Midbrain (tissue), 1 donor: ENCODE measurements at places on chromosomes 1 and 21.

DNA sequence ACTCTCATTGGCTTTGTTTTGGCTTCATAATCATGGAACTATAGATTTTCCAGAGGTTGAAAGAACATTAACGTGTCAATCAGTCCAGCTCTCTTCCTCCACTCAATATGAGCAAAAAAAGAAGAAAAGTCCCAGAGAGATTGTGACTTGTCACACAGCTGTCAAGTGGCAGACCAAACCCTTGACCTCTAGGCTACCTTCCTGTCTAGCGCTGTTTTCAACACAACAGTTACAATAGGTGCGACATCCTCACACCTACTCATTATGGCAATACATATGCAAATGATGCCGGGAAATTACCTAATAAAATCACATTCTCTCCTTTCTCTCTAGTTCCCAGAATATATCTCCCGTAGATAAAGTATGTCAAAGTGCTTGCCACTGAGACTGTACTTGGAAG is 1.1 kb downstream of the WARS2 start:
- no peak for DNase-seq

DNA sequence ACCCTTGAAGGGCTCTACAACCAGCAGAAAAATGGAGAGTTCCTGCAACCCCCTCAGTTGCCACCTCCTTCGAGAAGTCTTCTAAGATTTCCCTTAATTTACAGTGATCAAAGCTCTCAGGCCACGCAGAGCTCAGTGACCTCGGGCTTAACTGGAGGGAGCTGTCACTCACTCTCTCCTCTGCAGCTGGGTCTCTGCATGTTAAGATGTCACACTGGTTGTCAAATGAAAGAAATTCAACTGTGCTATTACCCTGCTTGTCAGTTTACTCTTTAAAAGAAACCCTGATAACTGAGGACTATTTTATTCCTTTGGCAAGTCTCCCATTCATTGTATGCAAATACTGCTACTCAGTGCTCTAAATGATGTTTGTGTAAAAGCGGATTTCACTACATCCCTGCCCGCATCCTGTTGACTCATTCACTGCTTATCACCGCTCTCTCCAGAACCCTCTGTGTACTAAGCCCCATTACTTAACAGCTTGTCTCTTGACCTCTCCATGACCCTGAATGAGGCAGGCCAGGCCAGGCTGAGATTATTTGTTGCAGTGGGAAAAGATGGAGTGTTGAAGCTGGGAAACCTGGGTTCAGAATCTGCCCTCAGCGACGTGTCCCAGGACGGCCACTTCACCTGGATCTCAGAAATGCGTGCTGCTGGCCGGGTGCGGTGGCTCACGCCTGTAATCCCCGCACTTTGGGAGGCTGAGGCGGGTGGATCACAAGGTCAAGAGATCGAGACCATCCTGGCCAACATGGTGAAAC is 13.7 kb downstream of the DHRS3 start:
- DNase-seq: no peak

GRCh38 chr1:178599087-178599486 is 86.2 kb downstream of the TEX35 start:
- no peak for DNase-seq

- no peak for DNase-seq
These were observed 13.9 kb upstream of the ACTA1 start for GRCh38 chr1:229447809-229448252.

DNA sequence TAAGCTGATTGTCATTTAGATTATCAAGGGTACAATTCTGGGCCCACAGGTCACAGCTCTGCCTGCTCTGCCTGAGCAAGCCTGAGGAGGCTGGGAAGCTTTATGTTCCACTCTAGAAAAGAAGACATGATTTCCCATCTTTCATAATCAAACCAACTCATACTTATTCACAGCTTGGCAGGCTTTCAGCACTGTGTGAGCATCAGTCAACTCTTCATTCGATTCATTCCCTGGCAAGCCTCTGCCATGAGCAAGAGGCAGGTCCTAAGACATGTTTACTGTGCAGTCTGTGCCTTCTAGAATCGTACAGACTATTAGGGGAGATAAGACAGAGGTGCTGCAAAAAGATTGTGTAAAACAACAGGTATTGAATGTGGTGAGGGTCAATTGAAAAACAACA is 24.5 kb upstream of the KIRREL1 start:
- no peak for DNase-seq

GRCh38 chr1:224182057-224182865 is 779 bp upstream of the DEGS1 start:
- no peak for DNase-seq

- DNase-seq: no peak
These were observed 335.0 kb upstream of the NFIA start for GRCh38 chr1:60747353-60747752.

DNA sequence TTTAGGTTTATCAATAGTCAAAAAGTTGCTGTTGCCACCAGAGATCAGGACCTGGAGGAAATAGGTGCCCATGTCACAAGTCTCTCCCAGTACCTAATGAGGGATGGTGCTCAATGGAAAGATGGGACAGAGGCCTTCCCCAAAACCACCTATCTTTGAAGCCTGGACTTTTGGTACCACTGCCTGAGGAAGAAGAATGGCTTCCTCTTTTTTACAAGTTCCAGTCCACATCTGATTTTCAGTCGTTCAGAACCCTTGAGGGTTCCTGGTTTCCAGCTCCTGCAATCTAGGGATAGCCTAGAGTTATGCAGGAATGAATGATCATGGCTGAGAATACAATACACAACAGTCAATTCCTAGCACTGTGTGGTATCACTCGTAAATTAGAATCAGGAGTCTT is 5.7 kb downstream of the CATSPERE start:
- DNase-seq: no peak

GRCh38 chr21:42424914-42425541 is 21.3 kb downstream of the UBASH3A start:
- no peak for DNase-seq

- DNase-seq: no peak
These were observed 51.7 kb downstream of the HSPG2 start for GRCh38 chr1:21885236-21886037.

DNA sequence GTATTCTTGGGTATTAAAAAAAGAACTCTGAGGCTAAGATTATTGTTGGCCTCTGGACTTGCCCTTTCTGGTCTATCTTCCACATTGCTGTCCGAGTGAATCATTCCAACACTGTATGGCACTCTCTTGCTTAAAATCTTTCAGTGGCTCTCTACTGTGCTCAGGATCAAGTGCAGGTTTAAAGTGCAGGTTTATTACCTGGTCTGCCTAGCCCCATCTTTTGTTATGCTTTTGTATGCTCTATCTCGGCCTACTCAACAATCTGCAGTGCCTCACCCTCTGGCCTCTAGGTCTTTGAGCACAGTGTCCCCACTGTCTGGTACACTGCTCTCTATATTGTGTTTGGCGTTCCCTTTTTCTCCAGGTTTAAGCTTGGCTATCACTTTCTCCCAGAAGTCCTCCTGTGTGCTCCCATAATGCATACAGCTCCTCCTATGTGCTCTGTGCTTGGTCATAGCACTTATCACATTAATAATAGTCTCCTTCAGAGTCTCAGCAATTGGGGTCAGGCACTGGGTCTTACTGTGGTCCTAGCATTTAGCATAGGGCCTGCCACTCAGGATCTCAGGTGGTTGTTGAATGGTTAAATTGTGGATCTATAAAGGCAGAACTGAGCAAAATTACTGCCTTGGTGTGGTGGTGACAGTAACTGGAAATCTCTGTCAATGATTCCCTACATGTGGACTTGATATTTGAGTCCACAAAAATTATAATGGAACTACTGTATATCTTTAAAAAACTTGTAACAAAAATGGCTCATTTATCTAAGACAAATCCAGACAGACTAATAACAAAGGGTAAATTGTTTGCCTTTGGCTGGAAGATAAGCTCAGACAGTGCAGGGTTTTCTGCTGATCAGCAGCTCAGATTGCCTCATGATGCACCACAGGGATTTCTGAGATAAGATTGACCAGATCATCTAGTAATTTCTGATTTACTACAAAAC is 10.6 kb upstream of the LDLRAD1 start:
- peak; percentile 33 for DNase-seq

DNA sequence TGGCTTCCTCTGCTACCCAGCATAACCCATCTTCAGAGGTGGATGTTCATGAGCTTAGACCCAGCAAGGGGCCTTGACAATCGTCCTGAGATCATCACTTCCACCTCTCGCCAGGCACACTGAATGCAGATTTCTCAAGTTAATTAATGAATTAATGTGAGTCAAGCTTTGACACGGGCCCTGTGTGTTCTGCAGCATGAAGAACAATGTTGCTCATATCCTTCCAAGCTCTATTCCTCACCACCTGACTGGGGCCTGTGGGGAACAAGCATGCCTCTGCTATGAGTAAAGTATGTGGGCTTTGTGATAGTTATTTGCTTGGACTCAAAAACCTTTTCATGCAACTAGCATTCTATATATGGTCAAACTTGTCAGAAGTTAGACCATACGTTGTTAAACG is 122.0 kb downstream of the SEC16B start:
- DNase-seq: no peak

DNA sequence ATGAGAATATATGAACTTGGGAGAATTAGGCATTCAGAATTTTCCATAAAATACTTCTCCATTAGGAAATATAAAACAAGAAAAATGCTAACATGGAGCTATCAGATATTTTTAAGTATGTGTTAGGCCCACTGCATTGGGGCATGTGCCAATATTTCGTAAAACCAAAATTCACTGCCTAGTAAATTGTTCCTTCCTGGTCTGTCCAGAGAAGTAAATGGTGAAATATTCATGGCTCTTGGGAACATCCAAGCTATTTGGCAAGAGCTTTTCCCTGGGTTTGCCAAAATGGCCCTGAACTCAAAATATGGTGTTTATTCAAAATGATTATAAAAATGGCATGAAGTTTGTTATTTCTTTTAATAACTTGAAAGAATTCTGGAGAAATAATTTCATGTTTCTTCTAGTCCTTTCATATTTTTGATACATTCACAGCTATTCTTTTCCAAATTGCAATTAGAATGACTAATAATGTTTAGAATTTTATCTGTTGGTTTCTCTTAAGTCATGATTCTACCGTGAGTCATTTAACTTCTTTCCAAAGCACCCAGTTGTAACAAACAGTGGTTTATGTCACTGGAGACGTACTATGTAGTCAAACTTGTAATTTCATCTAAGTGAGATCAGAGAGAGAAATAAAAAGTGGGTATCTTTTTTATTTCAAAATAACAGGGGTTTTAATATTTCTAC is 25.7 kb upstream of the SLC19A2 start:
- DNase-seq: no peak

DNA sequence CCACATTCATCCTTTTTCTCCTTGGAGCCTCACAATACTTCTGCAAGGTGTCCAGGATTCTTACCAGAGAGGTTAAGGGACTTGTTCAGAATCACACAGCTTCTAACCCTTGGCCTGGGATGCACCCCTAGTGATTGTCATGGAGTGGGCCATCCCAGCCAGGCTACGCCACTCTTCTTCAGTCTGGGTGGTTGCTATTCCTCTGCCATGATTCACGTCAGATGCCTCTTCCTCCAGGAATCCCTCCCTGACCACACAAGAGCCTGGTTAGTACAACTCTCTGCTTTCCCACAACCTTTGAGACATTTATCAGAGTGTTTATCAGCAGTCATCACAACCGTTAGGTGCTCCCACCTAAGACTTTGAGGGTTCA is 121.8 kb downstream of the EPHB2 start:
- DNase-seq: no peak

- no peak for DNase-seq
These were observed 293.3 kb upstream of the RUNX1 start for GRCh38 chr21:35342440-35342839.

DNA sequence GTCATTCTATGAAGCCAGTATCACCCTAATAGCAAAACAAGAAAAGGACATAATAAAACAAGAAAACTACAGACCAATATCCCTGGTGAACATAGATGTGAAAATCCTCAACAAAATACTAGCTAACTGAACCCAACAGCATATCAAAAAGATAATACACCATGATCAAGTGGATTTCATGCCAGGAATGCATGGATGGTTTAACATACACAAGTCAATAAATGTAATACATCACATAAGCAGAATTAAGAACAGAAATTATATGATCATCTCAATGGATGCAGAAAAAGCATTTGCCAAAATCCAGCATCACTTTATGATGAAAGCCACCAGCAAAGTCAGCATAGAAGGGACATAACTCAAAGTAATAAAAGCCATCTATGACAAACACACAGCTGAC is 6.5 kb upstream of the PM20D1 start:
- no peak for DNase-seq

DNA sequence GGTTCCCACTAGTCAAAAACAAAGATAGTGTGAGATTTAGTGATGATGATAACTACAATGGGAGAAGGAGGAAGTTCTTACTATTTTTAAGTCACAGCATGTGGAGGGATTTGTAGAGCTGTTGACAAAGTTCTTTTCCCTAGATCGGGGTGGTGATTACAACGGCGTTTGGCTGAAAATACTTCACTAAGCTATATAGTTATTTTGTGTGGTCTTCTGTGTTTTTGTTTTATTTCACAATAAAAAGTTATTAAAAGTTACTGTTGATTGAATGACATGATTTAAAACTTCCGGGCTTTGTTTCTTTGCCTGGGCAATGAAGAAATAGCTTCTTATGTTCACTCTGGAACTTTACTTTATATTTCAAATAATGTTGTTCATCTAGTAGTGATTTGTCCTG is 47.3 kb upstream of the SSX2IP start:
- no peak for DNase-seq

DNA sequence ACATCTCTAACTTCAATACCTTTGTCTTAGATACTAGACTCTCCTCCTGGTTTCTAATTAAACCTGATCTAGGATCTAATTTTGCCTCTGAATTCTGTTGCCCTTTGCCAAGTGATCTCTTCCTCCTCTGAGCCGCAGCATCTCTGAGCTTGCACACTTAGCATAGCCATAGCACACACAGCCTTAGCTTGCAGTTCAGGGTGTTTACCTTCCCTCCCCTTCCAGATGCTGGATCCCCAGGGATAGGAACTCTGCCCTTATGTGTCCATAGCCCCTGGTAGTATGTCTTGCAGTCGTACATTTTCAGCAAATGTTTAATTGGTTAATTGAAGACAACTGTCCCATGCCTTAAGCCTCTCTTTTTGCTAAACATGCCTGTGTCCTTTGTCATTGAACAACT is 30.3 kb downstream of the SELL start:
- no peak for DNase-seq

DNA sequence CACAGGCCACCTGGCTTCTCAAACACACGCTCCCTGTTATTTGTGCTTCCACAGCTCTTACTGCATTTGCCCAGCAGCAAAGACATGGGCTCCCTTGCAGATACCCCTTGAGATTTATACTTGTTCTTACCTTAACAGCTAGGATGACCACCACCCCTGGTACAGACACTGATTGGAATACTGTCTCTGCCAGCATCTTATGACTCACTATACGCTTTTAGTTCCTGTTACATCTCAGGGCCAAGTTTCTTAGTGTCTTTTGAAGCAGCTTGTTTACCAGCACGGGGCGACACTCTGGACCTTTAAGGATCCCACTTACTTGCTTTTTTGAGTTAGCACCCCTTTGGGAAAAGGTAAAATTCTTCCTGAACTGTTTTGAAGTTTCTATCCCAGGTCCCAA is 874.8 kb downstream of the KCNT2 start:
- DNase-seq: no peak
